Esophagus muscularis mucosa (tissue), 4 donors: ENCODE measurements at places on chromosomes 5 and 9. TPM values are rescaled to one million over a fixed set of nuclear protein-coding genes. Genes with fewer than 3 reads are reported as not detected.

COL15A1 gene
- 141 TPM for total RNA-seq

CORO2A gene
- 2.3 TPM for total RNA-seq

ASPN gene
- total RNA-seq, result 13.6 TPM

FBP1 gene
- total RNA-seq, result 1.2 TPM

CEL gene
- total RNA-seq, result 0.42 TPM

TMOD1 gene
- 71.0 TPM for total RNA-seq

GRCh38 chr9:8725635-8726034 lies 926.1 kb upstream of the DMAC1 start:
- no peak overlapping the region for H3K27ac ChIP-seq
- no peaks in the 10 kb centered on the region for H3K4me1 ChIP-seq

- H3K27ac ChIP-seq, result no peak overlapping the region
- H3K4me3 ChIP-seq, result no peak overlapping the region
- H3K27me3 ChIP-seq, result no peaks in the 10 kb centered on the region
- DNase-seq, result no peak
- H3K36me3 ChIP-seq, result peaks cover 33% of the 10 kb centered on the region
- H3K4me1 ChIP-seq, result no peaks in the 10 kb centered on the region
Observed at GRCh38 chr5:146290318-146290717, 48.3 kb upstream of the POU4F3 start.

- H3K4me3 ChIP-seq, result no peak overlapping the region
- H3K27ac ChIP-seq, result no peak overlapping the region
- H3K4me1 ChIP-seq, result no peaks in the 10 kb centered on the region
- no peaks in the 10 kb centered on the region for H3K27me3 ChIP-seq
Observed at GRCh38 chr5:174971210-174971609, 246.8 kb downstream of the MSX2 start.

GRCh38 chr9:107614765-107615164 lies 125.2 kb upstream of the KLF4 start:
- H3K4me1 ChIP-seq, result no peaks in the 10 kb centered on the region

GRCh38 chr5:25358919-25359318 lies 714.1 kb upstream of the CDH10 start:
- H3K4me1 ChIP-seq, result no peaks in the 10 kb centered on the region
- H3K4me3 ChIP-seq, result no peak overlapping the region
- no peak for DNase-seq

DNA sequence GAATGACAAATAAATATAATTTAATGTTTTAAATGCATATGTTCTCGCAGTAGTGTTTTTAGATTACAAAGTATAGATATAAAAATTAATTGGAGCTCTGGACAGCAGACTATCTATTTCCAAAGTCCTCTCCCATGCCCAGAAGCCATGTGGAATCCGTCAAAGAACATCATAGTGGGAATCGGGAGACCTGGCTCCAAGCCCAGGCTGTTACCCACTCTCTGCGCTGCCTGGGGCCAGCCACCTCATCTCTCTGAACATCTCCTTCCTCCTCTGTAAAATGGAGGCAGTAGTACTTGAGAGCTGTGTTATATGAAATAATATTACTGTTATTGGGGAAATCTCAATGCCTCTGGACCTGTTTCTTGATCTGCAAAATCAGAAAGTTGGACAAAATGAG lies 58.1 kb upstream of the SLC30A5 start:
- no peaks in the 10 kb centered on the region for H3K4me1 ChIP-seq
- no peaks in the 10 kb centered on the region for H3K36me3 ChIP-seq
- DNase-seq, result no peak
- no peak overlapping the region for H3K27ac ChIP-seq
- H3K27me3 ChIP-seq, result no peaks in the 10 kb centered on the region
- no peak overlapping the region for H3K4me3 ChIP-seq

DNA sequence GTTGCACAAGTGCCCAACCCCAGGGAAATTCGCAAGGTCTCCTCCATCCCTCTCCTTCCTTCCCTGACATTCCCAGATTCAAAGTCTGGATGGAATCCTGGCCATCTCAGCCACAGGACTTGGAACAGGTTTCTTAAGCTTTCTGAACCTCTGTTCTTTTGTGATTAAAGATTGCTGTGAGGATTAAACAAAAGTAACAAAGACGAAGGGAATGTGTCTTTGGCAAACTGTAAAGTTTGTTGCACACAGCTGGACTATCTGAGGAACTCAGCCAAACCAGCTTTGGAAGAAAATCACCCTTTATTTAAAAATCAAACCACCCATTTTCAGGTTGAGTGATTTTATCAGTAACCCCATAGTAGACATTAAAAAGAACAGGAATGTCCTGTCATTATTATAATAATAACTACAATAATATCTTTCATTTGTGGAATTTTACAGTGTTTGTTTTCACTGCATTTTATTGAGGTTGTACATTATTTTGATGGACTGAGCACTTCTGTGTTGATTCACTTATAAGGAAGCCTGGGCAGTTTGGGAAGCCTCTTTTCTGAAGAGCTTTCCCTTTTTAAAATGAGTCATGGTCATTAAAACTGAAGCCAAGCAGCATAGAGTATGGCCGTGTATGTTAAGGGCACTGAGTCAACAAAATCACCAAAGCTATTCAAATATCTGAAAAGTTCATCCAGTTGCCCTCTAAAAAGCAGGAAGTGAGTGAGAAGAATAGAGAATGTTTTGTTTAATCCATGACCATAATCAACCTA lies 310.2 kb downstream of the AGTPBP1 start:
- no peak overlapping the region for H3K27ac ChIP-seq
- H3K27me3 ChIP-seq, result no peaks in the 10 kb centered on the region
- H3K4me1 ChIP-seq, result no peaks in the 10 kb centered on the region
- H3K36me3 ChIP-seq, result no peaks in the 10 kb centered on the region
- peak; percentile 90 for DNase-seq

DNA sequence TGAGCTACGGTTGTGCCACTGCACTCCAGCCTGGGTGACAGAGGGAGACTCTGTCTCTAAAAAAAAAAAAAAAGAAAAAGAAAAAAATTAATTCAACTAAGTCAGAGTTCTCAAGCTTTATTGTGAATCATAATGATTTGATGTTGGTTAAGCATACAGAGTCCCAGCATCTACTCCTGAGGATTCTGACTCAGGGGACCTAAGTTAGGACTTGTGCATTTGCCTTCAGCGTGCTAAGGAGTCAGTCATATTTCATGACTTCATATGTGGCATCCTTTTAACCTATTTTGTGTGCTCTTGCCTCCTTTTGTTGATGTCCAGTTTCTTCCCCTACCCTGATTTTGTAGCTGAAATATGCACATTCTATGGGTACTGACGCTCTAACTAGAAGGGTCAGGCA lies 2.9 kb downstream of the MYOZ3 start:
- H3K27ac ChIP-seq, result no peak overlapping the region
- H3K27me3 ChIP-seq, result no peaks in the 10 kb centered on the region
- no peak for DNase-seq
- no peak overlapping the region for H3K4me3 ChIP-seq

DNA sequence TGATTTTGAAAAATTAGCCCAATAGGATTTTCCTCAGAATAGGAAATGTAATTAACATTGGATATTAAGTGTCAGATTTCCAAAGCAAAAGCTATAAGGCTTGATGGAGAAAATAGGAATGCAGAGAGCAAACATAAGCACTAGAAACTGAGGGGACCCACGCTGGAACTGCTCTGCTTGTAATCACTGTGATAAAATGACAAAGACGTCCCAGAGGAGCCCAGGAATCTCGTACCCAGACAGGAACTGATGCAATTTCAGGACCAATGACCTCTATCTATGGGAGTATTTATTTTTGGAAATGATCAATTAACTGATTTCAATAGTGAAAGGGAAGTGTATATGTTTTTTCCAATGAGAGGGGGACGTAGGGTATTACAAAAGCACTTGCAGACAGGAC lies 714.5 kb upstream of the WWC1 start:
- peaks cover 13% of the 10 kb centered on the region for H3K4me1 ChIP-seq
- no peak for DNase-seq
- no peaks in the 10 kb centered on the region for H3K36me3 ChIP-seq

GRCh38 chr5:17087035-17087434 lies 130.4 kb upstream of the BASP1 start:
- H3K4me3 ChIP-seq, result no peak overlapping the region
- no peaks in the 10 kb centered on the region for H3K4me1 ChIP-seq
- DNase-seq, result no peak
- H3K27me3 ChIP-seq, result no peaks in the 10 kb centered on the region
- no peaks in the 10 kb centered on the region for H3K36me3 ChIP-seq

DNA sequence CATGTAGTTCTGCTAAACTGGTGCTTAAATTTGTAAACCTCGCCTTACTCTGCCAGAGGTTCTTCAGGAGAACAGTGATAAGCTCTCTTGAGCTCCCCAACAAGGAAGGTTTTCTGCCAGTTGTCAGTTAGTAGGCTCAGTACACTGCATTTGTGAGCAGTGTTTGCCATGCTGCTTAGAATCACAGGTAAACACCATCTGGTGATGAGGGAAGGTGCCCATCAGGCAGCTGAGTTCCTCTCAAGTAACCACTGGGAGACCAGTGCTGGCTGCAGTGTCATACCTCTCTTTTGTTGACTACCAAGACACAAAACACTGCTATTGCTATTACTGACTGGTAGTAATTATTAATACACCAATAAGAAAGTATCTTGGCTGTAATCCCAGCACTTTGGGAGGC lies 186.2 kb upstream of the OTULINL start:
- DNase-seq, result no peak
- peaks cover 33% of the 10 kb centered on the region for H3K4me1 ChIP-seq
- H3K27ac ChIP-seq, result no peak overlapping the region
- no peak overlapping the region for H3K4me3 ChIP-seq

DNA sequence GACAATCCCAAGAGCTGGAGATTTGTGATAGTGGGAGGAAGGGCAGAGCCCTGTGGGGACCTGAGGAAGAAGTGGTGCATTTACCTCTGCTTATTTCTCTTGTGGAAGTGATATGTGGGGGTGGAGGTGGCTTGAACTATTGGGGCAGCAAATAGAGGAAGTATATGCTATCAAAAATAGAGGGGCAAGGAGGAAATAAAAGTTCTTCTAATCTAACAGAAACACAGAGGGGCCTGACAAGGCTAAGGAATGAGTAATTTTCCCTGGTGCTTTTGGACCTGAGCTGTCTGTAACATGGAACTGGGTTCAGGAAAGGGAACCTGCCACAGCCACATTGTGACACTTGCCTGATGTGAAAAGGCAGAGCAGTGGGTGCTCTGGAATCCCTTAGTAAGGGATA lies 378.6 kb upstream of the KLF4 start:
- no peaks in the 10 kb centered on the region for H3K4me1 ChIP-seq
- DNase-seq, result no peak
- no peak overlapping the region for H3K4me3 ChIP-seq
- H3K27me3 ChIP-seq, result no peaks in the 10 kb centered on the region
- H3K36me3 ChIP-seq, result no peaks in the 10 kb centered on the region
- no peak overlapping the region for H3K27ac ChIP-seq

GRCh38 chr5:14286007-14286406 lies 142.9 kb downstream of the TRIO start:
- H3K27me3 ChIP-seq, result no peaks in the 10 kb centered on the region
- no peak overlapping the region for H3K4me3 ChIP-seq
- H3K36me3 ChIP-seq, result peaks cover 52% of the 10 kb centered on the region
- DNase-seq, result no peak
- H3K4me1 ChIP-seq, result peaks cover 29% of the 10 kb centered on the region
- no peak overlapping the region for H3K27ac ChIP-seq
